ENCODE measurements at places on chromosomes 7 and 10.

DNA sequence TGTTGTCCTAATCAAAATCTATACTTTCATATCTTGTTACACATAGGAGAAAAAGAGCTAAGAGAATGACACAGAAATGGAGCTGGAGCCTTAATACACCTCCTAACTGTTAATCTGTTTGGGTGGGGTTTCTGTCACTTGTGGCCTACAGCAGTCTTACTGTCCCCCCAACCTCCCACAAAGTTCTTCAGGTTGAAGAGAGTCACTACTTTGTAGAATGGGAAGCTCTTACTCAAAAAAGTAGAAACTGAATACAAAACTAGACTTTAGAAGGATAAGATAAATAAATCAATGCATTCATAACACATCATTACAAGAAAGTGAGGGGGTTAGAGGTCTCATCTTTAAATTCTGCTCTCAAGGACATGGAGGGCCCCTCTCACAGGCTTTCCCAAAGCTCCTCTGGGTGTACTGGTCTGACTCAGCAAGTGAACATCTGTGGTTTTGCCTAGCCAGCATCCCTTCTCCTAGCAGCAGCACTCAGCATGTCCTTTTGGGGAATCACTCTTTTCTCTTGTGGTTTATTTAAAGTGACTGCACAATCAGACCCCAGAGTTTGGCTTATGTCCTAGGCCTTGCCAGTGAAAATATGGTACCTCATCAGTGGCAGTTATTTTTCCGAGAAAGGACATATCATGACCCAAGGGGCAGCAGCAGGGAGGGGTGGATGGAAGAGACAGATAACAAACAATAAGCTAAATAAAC lies 2.0 kb upstream of the BLVRA start:
- DNase-seq = peak; percentile 59

DNA sequence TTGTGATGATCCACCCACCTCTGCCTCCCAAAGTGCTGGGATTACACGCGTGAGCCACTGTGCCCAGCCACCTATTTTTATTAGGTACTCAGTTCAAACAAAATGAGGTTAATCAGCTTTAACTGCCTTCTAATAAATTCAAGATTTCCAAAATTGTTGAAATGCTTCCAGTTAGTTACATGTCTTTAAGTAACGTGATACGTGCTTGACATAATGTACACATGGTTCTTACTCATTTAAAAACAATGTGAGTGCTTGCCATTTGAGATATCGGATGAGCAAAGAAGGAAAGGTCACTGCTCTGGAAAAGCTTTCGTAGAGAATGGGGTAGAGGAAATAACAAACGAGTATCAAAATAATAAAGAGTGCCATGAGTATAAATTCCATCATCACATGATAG lies 83.6 kb downstream of the KMT2E start:
- peak; percentile 88 for DNase-seq

GRCh38 chr7:20742913-20743312 lies 43.8 kb downstream of the SP8 start:
- DNase-seq = no peak

DNA sequence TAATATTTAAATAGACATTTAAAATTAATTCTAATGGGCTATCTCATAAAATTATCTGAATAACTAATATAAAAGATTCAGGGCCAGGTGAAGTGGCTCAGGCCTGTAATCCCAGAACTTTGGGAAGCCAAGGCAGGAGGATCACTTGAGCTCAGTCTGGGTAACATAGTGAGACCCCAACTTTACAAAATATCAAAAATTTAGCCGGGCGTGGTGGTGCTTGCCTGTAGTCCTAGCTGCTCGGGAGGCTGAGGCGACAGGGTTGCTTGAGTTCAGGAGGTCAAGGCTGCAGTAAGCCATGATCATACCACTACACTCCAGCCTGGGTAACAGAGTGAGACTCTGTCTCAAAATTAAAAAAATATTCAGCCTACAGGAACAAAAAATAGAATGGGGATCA lies 12.5 kb downstream of the NOBOX start:
- DNase-seq = no peak

DNA sequence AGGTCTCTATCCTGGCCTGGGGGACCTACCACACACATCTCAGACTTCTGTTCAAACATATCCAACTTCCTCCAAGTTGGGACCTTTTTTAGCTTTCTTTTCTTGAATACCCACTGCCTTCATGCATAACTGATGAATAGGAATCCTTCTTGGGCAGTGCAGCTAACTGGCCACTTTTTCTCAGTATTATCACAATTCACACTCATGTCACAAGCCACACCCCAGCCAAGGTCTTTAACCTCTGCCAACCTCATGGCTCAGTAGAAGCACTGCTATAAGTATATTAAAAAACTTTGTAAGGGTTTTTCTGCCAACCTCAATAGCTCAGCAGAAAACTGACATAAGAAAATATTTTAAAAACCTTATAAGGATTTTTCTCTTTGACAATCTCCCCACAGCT lies 44.5 kb downstream of the HHEX start:
- no peak for DNase-seq

DNA sequence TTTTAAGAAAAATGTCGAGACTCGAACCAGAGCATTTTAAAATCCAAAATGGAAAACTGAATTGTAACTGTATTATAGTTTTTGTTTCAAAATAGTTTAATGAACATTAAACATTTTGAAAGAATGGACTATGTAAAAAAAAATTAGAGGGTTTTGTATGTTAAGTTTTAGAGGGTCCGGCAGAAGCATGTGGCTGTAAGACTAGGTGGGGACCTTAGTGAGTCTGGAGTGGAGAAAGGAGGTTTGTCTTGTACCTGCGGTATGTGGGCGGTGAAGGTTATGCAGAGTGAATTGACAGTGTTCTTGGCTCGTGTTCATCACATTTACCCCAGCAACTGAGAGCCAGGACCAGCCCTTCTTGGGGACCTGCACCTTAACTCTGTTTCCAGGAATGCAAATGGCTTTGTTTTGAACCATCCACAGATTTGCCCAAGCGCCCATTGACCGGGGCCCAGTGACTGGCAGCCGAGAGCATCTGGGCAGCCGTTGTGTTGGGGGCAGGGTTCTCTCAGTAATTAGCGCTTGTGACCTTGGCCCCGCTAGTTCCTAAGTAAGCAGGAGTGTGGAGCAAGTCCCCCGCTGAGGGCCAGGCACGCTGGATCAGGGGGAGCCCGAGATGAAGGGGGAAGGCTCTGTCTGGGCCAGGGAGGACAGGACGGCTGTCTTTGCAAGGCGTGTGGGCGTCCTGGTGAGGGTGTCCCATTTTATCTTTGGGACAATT lies 1.4 kb upstream of the KLF6 start:
- no peak for DNase-seq

- DNase-seq = no peak
Observed at GRCh38 chr10:110618230-110618610, 25.9 kb upstream of the RBM20 start.

GRCh38 chr10:4639960-4640359 lies 186.0 kb upstream of the AKR1E2 start:
- DNase-seq = no peak

DNA sequence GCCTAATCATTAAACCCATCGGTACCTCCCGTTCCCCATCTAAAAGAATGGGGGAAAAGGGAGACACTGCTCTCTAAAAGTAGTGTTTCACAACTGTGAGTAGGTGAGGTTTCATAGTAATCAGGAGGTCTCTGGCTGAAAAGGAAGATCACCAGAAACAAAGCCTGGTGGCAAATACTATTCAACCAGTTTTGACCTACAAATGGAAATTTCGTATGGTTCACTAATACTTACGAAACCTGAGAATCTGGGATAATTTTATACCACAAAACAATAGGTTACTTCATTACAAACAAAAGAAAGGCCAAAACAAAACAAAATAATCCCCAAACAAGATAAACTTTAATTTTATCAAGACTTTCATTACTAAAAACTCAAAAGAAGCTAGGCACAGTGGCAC lies 28.4 kb upstream of the ANLN start:
- no peak for DNase-seq

GRCh38 chr7:142445019-142445686 lies 187.3 kb upstream of the PRSS58 start:
- DNase-seq = no peak

DNA sequence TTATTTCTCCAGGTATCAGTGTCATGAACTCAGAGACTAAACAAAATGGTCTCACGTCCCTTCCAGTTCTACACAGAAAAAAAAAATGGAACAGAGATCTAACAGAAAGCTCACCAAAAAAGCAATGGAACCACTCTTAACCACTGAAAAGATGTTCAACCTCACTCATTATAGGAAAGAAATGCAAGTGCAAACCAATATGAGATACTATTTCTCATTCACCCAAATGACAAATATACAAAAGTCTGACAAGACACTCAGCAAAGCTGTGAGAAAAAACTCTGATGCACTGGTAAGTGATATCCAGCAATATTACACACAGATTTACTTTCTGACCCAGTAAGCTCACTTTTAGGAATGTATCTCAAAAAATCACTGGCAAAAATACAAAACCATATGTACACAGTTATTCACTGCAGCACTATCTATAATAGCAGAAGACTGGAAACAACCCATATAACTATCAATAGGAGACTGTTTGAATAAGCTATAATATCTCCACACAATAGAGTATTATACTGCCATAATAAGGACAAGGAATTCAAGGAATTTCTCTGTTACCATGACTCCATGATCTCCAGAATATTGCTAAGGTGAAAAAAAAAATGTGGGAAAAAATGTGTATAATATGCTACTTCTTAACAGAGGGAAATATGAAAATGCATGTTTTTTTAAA lies 36.6 kb downstream of the ABI1 start:
- DNase-seq = no peak

- no peak for DNase-seq
Observed at GRCh38 chr7:30726296-30727006, 25.5 kb upstream of the INMT start.

GRCh38 chr7:13407911-13408310 lies 581.6 kb downstream of the ETV1 start:
- DNase-seq = no peak

DNA sequence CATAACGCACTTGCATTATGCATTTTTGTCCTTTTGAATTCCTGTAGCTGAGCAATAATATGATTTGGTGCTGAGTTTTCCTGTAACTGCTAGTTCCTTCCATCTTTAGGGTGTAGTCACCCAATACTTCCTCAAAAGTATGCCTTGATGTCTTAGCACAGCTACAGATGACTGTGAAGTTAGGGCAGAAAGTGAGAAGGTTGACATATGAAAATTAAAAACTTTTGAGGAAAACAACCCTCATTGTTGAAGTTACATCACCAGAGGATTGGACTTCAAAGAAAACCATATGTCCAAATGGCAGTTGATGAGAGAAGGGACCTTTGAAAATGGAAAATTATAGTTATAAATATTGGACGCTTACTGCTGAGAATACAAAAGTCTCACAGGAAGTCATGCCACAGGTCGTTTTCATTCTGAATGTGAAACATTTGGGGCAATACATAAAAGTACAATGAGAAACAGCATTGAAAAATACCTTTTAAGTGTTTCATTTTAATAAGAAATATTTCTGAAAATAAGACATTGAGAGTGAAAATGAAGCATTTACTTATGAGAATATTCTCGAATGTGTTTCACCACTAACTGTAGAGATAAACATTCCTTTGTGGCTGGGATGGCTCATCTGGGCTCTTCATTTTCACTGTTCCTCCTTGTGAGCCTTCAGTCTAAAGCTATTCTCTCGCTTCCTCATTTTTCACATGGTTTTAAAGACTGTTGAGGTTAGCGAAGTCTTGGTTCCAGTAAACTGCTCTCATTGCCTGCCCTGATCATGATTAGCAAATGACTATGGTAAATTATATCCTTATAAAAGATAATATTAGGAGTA lies 61.4 kb upstream of the NME8 start:
- DNase-seq = no peak

GRCh38 chr10:21496343-21497176 lies 28.9 kb downstream of the SKIDA1 start:
- peak; percentile 72 for DNase-seq

DNA sequence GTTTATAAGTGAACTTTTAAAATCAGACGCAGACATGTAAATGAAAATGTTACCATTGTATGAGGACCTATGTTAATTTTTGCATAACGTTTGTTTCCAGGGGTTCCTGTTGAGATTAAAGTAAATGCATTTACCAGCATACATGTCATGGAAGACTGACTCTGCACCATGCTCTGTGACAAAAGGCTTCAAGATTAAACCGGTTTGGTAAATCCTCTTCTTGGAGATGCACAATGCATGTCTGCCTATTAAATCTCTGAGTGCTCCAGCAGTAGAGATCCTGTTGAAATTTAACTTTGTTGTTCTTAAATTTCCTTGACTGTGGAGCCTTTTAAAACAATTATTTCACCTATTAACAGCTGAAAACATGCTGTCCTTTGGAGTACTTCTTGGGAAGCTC lies 36.5 kb upstream of the JAZF1 start:
- DNase-seq = no peak

GRCh38 chr10:127308031-127308430 lies 111.6 kb upstream of the INSYN2A start:
- no peak for DNase-seq

GRCh38 chr10:129028451-129028850 lies 438.6 kb upstream of the MGMT start:
- no peak for DNase-seq

- DNase-seq = peak; percentile 15
Observed at GRCh38 chr7:149741629-149742028, 31.8 kb downstream of the ZNF467 start.

DNA sequence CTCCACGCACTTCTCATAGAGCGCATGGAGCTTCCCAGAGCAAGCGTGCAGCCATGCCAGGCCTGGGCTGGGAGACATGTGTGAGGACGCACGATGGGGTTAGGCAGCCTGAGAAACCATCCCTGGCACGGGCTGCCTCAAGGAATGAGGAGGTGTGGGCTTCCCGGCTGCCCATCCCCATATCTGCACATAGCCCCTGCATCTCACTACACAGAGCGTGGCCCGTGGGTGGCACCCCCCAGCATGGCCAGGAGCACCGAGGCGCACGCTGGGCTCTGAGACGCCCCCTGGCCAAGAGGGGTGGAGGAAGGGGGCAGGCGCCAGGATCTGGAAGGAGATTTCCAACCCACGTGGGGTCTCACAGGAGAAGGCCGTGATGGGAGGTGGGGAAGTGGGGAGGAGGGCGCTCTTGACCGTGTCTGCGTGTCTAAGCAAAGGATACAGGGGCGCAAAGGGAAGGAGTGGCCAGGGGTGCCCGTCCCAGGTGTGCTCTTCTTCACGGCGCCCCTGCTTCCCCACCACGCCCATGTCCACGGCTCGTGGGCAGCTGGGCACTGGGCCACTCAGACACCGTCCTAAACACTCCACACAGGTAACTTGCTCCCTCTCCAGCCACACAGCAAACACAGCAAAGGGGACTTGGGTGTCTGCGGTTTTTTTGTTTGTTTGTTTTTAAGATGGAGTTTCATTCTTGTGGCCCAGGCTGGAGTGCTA lies 340.5 kb downstream of the PTPRN2 start:
- DNase-seq = no peak

GRCh38 chr10:69406302-69406811 lies 10.4 kb downstream of the TACR2 start:
- DNase-seq = no peak

Measured in adipocyte (in vitro differentiated cells).